ENCODE measurements at places on chromosomes 12 and 14.

DNA sequence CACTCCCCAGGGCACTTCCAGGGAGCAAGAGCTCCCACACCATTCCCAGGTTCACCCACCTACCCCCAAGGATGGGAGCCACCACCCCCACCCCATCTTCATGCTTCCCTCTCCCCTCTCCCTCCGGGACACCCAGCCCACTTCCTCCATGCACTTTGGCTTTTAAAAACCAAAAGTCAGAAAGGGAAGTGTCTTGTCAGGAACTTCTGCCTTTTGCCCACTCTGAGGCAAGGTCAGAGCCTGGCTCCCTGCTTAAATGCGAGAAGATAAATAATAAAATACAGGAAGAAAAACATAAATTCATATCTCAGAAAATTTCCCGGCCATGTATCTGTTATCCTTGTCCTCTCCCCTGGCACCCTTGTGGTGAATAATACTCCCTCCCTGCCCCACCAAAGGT is 81.6 kb downstream of the PTGER2 start:
- H3K4me3 ChIP-seq = no peak overlapping the region
- peaks cover 4% of the 10 kb centered on the region for H3K4me1 ChIP-seq
- no peaks in the 10 kb centered on the region for H3K27me3 ChIP-seq
- no peak overlapping the region for H3K27ac ChIP-seq
- no peak for DNase-seq
- H3K36me3 ChIP-seq = no peaks in the 10 kb centered on the region

DNA sequence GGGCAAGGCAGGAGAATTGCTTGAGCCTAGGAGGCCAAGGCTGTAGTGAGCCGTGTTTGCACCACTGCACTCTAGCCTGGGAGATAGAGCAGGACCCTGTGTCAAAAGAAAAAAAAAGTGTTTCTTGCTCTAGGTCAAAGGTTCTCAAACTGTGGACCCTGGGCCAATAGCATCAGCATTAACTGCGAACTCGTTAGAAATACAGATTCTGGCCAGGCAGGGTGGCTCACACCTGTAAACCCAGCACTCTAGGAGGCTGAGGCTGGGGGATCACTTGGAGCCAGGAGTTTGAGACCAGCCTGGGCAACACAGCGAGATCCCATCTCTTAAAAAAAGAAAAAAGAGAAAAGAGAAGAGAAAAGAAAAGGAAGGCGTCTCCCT is 858 bp downstream of the RILPL2 start:
- H3K36me3 ChIP-seq = no peaks in the 10 kb centered on the region
- H3K27ac ChIP-seq = no peak overlapping the region
- DNase-seq = no peak
- H3K4me3 ChIP-seq = peak overlapping the region; percentile 96

GRCh38 chr14:51822499-51822898 is 37.9 kb upstream of the GNG2 start:
- no peak overlapping the region for H3K4me3 ChIP-seq
- no peaks in the 10 kb centered on the region for H3K36me3 ChIP-seq
- no peaks in the 10 kb centered on the region for H3K4me1 ChIP-seq
- H3K27ac ChIP-seq = no peak overlapping the region

GRCh38 chr14:92892589-92892988 is 30.4 kb upstream of the CHGA start:
- H3K36me3 ChIP-seq = no peaks in the 10 kb centered on the region
- H3K27ac ChIP-seq = no peak overlapping the region
- H3K4me3 ChIP-seq = no peak overlapping the region
- no peaks in the 10 kb centered on the region for H3K4me1 ChIP-seq

DNA sequence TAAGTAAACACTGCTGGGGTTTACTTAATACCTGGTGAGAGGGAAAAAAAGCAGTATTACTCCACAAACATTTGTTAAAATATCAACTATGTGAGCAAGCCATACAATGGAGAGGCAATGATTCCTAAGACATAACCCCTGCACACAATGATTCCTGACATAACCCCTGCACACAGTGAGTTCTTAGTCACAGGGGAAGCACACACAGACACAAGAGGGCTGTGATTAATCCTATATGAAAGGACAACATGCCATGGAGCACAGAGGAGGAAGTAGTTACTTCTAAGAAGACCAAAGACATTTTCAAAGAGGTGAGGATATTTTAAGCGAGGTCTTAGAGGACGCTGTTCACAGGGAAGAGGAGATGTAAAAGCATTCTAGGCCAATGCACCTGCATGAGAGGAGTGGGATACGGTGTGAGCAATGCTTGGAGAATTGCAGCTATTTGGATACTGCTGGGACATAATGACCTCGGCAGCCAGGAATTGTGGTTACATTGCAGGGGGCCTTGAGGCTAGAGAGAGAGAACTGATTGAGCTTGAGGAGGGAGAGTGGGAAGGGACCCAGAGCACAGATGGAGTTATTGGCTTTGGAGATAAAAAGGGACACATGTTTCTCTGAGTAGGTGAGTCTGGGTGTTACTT is 211.9 kb downstream of the APAF1 start:
- DNase-seq = no peak
- no peaks in the 10 kb centered on the region for H3K36me3 ChIP-seq
- peaks cover 3% of the 10 kb centered on the region for H3K4me1 ChIP-seq
- no peak overlapping the region for H3K4me3 ChIP-seq
- H3K27me3 ChIP-seq = no peaks in the 10 kb centered on the region

DNA sequence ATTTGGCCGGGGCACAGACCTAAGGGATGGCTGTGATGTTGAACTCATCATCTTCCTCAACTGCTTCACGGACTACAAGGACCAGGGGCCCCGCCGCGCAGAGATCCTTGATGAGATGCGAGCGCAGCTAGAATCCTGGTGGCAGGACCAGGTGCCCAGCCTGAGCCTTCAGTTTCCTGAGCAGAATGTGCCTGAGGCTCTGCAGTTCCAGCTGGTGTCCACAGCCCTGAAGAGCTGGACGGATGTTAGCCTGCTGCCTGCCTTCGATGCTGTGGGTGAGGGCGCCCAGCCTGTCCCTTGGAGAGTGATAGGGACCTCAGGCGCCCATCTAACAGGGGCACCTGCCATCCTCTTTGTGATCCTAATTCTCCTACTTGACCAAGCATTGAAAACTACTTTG is 12.4 kb downstream of the OAS3 start:
- no peak for DNase-seq
- peaks cover 17% of the 10 kb centered on the region for H3K36me3 ChIP-seq
- no peak overlapping the region for H3K27ac ChIP-seq
- H3K4me3 ChIP-seq = no peak overlapping the region
- no peaks in the 10 kb centered on the region for H3K4me1 ChIP-seq
- H3K27me3 ChIP-seq = no peaks in the 10 kb centered on the region

GRCh38 chr12:92654929-92655328 is 47.9 kb upstream of the PLEKHG7 start:
- H3K27ac ChIP-seq = no peak overlapping the region
- DNase-seq = no peak
- H3K4me1 ChIP-seq = no peaks in the 10 kb centered on the region
- H3K4me3 ChIP-seq = no peak overlapping the region
- no peaks in the 10 kb centered on the region for H3K27me3 ChIP-seq

- peak; percentile 32 for DNase-seq
- no peak overlapping the region for H3K27ac ChIP-seq
- peaks cover 2% of the 10 kb centered on the region for H3K4me1 ChIP-seq
- no peak overlapping the region for H3K4me3 ChIP-seq
- H3K36me3 ChIP-seq = no peaks in the 10 kb centered on the region
- no peaks in the 10 kb centered on the region for H3K27me3 ChIP-seq
These were observed 18.6 kb upstream of the GARIN2 start for GRCh38 chr14:67170660-67171059.

DNA sequence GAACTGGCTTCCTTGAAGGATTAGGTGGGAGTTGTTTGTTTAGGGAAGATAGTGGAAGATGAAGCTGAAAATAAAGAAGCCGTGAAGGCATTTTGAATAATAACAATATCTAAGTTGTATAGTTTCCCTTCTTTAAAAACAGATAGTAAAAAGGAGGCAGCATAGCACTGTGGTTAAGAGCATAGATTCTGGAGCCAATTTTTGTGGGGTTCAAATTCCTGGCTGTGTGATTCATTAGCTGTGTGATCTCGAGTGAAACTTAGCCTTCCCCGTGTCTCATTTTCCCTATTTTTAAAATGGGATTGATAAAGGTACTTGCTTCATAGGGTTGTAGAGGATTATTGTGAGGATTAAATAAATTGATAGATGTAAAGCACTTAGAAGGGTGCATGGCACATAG is 104.5 kb downstream of the MYRFL start:
- H3K4me3 ChIP-seq = no peak overlapping the region
- DNase-seq = no peak
- no peaks in the 10 kb centered on the region for H3K4me1 ChIP-seq
- H3K27ac ChIP-seq = no peak overlapping the region

DNA sequence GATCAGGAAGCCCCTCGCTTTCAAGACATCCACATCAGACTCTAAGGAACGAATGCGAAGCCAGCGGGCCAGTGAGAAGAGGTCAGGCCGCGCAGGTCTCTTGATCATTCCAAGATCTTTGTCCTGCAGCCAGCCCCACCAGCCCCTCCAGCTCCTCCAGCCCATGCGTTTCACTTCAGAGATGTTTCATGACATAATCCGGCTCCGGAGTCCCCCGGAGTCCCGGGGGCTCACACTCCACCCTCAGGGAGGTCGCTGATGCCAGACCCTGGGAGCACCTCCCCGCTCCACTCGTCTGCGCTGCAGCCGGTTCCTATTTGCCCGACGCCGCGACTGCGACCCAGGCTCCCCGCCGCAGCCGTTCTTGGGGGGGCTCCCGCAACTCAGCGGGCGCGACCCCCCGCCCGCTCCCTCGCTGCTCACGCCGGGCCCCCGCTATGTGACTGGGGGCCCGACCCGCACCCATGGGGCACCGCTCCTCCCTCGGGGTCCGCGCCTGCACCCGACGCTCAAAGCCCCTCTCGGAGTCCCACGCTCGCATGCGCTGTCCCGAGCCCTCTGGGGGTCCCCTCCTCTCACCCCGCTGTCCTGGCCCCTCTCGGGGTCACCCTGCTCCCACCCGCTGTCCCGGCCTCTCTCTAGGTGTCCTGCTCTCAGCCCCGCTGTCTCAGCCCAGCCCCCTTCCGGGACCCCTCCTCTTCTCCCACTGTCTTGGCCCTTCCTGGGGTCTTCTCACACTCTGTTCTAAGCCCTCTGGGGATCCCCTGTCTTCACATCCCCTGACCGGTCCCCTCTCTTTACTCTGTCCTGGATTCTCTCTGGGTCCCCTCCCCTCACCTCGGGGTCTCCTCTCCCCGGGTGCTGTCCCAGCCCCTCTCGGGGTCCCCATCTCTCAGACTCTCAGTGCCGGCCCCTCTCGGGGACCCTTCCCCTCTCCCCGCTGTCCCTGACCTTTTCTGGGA is 1.1 kb downstream of the TAOK3 start:
- H3K27me3 ChIP-seq = no peaks in the 10 kb centered on the region
- peak overlapping the region; percentile 93 for H3K4me3 ChIP-seq
- no peaks in the 10 kb centered on the region for H3K36me3 ChIP-seq
- DNase-seq = peak; percentile 34

GRCh38 chr14:33480887-33481184 is 470.0 kb downstream of the EGLN3 start:
- H3K36me3 ChIP-seq = no peaks in the 10 kb centered on the region
- no peak overlapping the region for H3K4me3 ChIP-seq
- H3K27me3 ChIP-seq = no peaks in the 10 kb centered on the region
- DNase-seq = no peak
- no peak overlapping the region for H3K27ac ChIP-seq
- no peaks in the 10 kb centered on the region for H3K4me1 ChIP-seq

- no peak overlapping the region for H3K27ac ChIP-seq
- H3K27me3 ChIP-seq = no peaks in the 10 kb centered on the region
- DNase-seq = no peak
- no peak overlapping the region for H3K4me3 ChIP-seq
- no peaks in the 10 kb centered on the region for H3K4me1 ChIP-seq
These were observed 13.7 kb upstream of the PEBP1 start for GRCh38 chr12:118122264-118122663.

DNA sequence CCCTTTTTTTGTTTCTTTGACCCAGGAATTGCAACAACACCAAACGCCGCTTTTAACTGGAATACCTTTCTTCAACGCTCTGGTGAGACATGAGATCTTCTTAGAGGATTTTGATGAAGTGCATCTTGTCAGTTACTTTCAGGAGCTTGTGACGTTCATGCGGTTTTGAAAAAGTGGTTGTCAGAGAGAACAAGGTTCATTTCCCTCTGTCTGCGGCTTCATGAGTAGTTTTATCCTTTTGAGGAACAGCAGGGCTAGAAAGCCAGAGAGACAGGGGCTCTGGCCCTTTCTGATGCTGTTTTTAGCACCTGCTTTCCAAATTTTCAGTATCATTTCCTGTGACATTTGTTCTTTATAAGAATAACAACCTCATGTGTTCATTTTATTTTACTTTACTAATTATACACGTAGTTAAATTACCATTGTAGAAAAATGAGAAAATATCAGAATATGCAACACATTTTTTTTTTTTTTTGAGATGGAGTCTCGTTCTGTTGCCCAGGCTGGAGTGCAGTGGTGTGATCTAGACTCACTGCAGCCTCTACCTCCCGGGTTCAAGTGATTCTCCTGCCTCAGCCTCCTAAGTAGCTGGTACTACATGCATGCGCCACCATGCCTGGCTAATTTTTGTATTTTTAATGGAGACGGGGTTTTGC is 61.8 kb downstream of the GLT1D1 start:
- H3K27ac ChIP-seq = no peak overlapping the region
- H3K4me3 ChIP-seq = no peak overlapping the region
- H3K27me3 ChIP-seq = no peaks in the 10 kb centered on the region
- no peak for DNase-seq
- no peaks in the 10 kb centered on the region for H3K36me3 ChIP-seq

DNA sequence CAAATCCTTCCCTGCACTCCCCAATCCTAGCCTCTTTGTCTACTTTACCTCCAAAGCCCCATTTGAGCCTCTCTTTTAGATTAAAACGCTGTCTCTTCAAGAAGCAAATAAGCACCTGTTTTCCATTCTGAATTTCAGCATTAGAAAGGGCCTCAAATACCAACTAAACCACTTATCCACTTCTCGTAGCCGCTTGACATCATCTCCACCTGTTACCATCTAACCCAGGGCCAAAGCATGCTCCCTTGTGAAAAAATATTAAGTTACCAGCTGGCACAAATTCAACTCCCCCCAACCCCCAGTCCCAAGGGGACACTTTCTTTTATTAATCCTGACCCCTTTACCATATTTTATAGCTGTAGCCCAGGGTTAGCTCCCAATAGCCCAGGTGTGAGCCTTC is 43.1 kb downstream of the GPHB5 start:
- no peak for DNase-seq
- H3K27ac ChIP-seq = no peak overlapping the region
- no peaks in the 10 kb centered on the region for H3K27me3 ChIP-seq
- H3K4me1 ChIP-seq = no peaks in the 10 kb centered on the region

GRCh38 chr12:121301876-121302275 is 5.4 kb upstream of the CAMKK2 start:
- H3K36me3 ChIP-seq = no peaks in the 10 kb centered on the region
- DNase-seq = peak; percentile 26
- H3K27ac ChIP-seq = no peak overlapping the region
- H3K4me3 ChIP-seq = no peak overlapping the region

GRCh38 chr14:31969699-31970240 is 107.3 kb upstream of the ARHGAP5 start:
- peaks cover 25% of the 10 kb centered on the region for H3K4me1 ChIP-seq
- H3K4me3 ChIP-seq = no peak overlapping the region
- no peak overlapping the region for H3K27ac ChIP-seq
- H3K36me3 ChIP-seq = no peaks in the 10 kb centered on the region

GRCh38 chr12:98224584-98225221 is 290.7 kb upstream of the TMPO start:
- no peaks in the 10 kb centered on the region for H3K4me1 ChIP-seq
- H3K27ac ChIP-seq = no peak overlapping the region
- peaks cover 20% of the 10 kb centered on the region for H3K27me3 ChIP-seq
- no peak overlapping the region for H3K4me3 ChIP-seq

Data from mesenchymal stem cell (in vitro differentiated cells and primary cell).